Immature natural killer cell (primary cell): ENCODE measurements at places on chromosomes 11 and 22.

GRCh38 chr11:45212566-45213315 is 66.3 kb downstream of the PRDM11 start:
- no peak for DNase-seq

GRCh38 chr11:70141486-70142220 is 61.4 kb upstream of the FADD start:
- DNase-seq = no peak

DNA sequence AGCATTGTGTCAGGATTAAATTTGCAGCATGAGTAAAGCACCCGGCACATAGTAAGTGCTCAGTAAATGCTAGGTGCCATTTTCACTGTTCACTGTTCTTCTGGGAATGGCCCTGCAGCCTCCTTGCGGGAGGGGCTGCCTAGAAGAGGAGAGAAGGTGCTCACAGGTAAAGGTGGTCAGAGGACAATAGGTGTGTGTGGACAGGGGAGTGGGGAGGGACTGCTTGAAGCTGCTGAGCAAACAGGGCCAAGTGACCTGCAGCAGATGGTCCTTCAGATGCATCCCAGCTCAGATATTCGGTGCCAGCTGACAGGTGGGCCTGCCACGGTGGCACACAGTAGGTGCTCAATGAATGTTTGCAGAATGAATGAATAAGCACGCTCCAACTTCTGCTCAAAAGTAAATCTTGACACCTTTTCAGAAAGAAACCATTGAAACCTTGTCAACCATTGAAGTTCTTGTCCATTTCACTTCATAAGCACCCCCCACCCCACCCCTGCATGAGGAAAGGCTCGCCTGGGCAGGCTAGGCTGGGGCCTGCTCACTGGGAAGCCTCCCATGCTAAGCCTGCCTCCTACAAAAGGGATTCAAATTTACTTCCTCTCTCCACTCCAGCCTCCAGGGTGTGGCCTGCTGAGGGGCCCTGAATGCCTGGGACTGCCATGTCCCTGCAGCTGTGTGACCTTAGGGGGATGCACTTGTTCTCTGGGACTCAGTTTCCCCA is 1.6 kb downstream of the KIAA0930 start:
- DNase-seq = no peak

DNA sequence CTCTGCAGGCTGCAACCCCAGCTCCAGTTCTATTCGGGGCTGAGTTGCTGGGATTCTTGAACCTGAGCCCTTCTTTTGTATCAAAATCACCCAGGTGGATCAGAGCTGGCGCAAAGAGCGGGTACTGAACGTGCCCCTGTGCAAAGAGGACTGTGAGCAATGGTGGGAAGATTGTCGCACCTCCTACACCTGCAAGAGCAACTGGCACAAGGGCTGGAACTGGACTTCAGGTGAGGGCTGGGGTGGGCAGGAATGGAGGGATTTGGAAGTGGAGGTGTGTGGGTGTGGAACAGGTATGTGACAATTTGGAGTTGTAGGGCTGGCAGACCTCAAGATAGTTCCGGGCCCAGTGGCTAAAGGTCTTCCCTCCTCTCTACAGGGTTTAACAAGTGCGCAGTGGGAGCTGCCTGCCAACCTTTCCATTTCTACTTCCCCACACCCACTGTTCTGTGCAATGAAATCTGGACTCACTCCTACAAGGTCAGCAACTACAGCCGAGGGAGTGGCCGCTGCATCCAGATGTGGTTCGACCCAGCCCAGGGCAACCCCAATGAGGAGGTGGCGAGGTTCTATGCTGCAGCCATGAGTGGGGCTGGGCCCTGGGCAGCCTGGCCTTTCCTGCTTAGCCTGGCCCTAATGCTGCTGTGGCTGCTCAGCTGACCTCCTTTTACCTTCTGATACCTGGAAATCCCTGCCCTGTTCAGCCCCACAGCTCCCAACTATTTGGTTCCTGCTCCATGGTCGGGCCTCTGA is 3.8 kb downstream of the FOLR1 start:
- no peak for DNase-seq

- DNase-seq = no peak
These were observed 20.4 kb downstream of the RNF141 start for GRCh38 chr11:10520562-10520961.
